Gastroesophageal sphincter (tissue), 4 donors: ENCODE measurements at places on chromosomes 7 and 10. TPM values are rescaled to one million over a fixed set of nuclear protein-coding genes. Genes with fewer than 3 reads are reported as not detected.
A peak's percentile ranks its signal among the peaks of the same experiment; 100 is the strongest.

NKX6-2 gene
- total RNA-seq: not detected

- ATAC-seq: peak; percentile 50
These were observed 151.6 kb downstream of the KIAA1217 start for GRCh38 chr10:24360282-24361127.

DNA sequence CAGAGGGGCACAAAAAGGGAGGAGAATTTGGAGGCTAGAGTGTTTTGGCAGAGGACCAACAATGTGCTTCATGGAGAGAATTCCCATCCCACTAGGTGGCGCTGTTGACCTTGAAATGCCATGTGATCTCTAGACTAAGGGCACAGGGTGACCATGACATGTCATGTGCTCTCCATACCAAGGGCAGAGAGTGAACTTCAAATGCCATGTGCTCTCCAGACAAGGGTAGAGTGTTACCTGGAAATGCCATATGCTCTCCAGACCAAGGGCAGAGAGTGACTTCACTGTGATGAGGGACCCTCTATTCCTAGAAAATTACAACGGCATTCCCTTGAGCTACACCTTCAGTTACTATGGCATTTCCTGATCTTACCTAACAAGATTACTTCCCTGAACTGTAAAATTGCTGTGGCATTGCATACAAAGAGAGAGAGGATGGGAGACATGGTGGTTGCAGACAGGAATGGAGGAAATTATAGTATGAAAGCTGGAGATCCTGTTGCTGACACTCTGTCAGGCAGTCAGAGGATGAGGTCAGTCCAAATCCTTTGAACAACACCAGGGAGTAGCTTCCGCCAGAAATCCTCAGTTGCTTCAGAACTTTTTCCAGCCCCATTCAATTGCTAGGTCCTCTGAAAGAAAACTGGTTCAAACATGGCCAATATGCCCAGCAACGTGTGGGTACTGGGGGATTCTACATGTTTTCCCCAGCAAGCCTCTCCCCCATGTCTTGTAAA is 60.9 kb upstream of the ACSM6 start:
- no peak for ATAC-seq

DNA sequence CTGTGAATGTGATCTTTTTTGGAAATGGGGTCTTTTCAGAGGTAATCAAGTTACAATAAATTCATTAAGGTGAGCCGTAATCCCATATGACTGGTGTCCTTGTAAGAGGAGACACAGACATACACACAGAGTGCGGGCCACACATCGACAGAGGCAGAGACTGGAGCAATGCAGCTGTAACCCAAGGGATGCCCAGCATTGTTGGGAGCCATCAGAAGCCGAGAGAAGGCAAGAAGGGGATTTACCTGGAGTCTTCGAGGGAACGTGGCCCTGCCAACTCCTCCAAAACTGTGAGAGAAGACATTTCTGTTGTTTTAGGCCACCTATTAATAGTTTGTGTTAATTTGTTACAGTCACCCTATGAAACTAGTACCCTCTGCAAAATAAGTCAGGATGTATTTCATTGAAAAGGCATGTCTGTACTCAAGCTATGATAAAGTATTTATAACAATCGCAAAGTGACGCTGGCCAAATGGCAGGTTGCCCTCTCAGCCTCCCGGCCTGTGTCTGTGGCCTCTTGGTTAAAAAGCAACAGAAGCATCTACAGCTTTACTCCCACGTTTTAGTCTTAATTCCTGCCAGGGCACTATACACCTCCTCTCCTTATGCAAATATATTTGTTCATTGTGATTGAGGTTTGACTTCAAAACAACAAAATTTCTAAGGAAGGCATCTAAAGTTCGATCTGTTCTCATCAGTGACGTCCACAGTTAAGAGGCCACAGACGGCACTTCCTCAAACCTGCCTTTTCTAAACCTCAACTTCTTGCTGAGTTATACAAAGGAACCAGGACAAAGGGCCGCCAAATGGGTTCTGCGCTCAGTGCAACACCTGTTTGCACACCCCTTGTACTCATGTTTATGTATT is 46.8 kb downstream of the HIPK2 start:
- ATAC-seq: no peak

DNA sequence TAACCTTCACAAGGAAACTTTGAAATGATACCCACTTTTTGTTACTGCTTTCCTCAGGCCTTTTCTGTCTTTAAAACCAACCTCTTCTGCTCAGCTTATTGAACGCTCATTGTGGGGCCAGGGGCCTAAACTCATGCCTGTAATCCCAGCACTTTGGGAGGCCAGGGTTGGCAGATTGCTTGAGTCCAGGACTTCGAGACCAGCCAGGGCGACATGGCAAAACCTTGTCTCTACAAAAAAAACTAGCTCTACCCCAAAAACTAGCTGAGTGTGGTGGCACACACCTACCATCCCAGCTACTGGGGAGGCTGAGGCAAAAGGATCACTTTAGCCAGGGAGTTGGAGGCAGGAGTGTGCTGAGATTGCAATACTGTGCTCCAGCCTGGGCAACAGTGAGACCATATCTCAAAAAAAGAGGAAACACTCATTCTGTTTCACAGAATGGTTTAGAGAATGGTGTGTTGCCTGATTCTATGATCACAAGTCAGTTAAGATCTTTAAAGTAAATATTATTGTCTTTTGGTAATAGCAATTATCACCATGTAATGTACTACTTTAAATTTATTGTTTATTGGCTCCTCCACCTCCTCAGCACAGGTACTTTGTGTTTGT is 51.1 kb downstream of the KCTD7 start:
- ATAC-seq: no peak

- ATAC-seq: peak; percentile 51
These were observed 7.6 kb upstream of the ARMS2 start for GRCh38 chr10:122446668-122447423.

CCL24 gene
- not detected for total RNA-seq

DNA sequence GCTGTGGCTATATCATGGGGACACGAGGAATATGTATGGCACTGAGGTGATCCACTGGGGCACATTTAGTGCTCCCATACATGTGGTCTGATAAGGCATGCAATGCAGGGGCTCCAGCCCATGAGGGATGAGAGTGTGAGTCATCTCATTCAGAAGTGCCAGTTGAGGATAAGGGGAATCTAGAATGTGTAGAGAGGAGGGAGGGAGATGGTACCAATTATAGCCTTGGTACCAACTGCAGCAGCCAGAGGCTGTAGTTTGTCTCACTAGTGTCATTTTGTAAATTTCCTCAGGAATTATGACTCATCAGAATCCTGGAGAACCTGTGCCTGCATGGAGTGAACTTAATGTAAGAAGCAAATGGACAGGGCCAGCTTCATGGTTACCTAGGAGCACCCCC is 46.2 kb downstream of the LAMB4 start:
- ATAC-seq: no peak

DNA sequence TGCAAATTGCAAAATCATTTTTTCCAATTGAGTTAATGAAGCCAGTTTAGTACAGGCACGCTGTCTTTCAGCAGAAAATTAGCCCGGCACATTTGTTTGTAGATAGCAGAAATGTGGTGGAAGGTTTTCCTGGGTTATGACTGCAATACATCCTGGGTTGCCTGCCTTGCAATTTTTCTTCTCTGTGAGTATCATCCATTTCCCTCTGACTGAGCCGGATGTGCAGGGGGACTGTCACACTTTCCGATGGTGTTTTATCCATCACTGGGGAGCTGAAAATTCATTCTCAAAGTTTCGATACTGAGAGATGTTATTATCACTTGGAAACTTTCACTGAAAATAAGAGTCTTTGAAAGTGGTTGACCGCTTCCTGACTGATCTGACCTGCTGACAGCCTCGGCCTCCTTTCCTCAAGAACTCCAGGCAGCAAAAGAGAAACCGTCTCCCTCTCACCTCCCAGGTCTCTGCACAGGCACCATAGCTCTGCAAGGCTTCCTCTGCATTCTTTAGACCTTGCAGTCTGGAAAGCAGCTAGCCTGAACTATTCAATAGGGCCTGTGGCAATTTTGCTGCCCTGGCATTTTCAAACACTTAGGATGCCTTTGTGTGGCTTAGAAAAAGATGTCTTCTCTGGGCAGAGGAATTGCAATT is 320.8 kb upstream of the NRP1 start:
- no peak for ATAC-seq

GRCh38 chr10:110387983-110388686 is 83.4 kb upstream of the SMNDC1 start:
- no peak for ATAC-seq

DNA sequence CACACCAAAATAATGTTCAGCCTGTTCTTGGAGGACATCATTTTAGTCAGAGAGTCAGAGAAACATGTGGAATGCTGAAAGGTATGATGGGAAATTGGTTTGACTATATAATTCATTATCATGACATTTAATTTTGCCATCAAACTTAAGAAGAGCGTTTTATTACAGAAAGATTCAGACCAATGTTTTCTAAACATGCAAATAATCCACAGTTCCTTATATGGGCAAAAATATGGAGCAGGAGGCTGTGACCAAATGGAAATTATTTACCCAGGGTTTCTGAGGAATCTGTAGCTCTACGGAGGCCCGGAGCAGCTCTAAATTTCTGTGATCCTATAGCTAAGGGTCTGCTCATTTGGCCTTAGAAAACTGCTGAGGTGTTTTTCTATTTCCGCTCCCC is 33.2 kb downstream of the LAMB4 start:
- no peak for ATAC-seq

HPS1 gene
- 51.4 TPM for total RNA-seq

GRCh38 chr7:35988818-35989217 is 164.2 kb upstream of the EEPD1 start:
- ATAC-seq: peak; percentile 44
